ENCODE measurements at places on chromosomes 4 and X.

DNA sequence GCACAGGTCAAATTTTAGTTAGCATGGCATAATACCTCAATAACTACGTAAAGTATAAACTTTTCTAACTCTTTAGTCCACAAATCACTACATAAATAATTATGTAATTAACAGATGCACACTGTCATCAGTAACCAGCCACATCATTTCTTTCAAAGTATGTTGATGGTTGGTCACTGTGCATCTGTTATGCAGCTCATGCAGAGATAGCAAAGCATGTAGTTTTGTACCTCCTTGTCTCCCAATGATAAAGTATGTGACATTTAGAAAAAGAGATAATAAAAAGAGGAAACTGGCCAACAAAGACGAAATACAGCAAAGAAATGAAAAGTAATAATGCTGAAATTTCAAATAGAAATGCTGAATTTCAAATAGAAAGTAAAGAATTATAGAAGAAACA is 2.9 kb downstream of the LAMTOR3 start:
- no peak for DNase-seq

GRCh38 chrX:154481195-154481594 is 2.1 kb upstream of the LAGE3 start:
- no peak for DNase-seq

- no peak for DNase-seq
Observed at GRCh38 chr4:124710015-124710741, 2.4 kb downstream of the ANKRD50 start.

DNA sequence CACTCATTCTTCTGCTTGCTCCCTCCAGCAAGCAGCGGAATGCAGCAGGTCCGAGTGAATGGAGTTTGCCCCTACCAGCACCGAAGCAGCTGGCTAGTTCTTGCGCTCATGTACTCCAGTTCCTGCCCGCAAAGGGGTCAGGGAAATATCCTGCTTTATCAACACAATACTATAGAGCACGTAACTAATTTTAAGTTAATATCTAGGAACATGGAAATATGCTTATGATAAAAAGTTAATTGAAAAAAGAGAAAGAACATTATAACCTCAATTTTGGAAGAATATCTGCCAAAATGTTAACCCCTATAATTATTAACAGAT is 195.6 kb downstream of the SNCA start:
- DNase-seq = no peak

- DNase-seq = no peak
Observed at GRCh38 chr4:170849969-170850368, 760.2 kb upstream of the AADAT start.

DNA sequence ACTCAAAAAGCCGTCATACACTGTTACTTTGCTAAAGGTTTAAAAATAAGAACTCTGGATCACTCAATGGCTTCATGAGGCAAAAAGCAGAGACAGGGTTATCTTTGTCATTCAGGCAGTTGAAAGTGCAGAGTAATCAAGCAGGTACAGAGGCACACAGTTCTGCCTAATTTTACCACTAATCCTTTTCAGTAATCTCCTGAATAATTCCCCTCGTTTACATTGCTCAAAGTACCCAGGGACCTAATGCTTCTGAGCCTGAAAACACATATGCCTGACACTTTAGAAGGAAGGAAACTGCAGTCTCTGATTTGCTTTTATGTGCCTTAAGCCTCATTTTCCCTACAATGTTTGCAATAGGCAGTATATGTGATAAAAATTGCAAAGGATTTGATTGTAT is 71.4 kb upstream of the TRAM1L1 start:
- DNase-seq = no peak

- no peak for DNase-seq
Observed at GRCh38 chr4:91916219-91916618, 387.5 kb upstream of the GRID2 start.

DNA sequence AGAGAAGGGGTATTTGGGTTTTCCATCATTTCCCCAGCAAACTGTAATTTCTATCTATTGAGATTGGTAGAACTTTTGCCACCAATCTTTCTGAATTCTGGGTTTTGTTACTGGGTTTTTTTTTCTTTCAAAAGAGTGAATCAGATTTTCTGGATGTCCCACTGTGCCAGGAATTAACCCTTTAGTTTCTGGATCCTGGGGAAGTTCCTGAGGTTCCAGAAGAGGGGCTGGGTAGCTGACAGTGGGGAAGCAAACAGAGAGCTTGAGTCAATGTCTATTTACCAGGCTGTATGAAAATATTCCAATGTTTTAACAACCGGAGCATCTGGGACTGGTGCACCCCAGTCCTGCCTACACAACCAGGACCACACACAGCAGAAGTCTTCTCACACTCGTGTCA is 25.8 kb upstream of the SOD3 start:
- no peak for DNase-seq

DNA sequence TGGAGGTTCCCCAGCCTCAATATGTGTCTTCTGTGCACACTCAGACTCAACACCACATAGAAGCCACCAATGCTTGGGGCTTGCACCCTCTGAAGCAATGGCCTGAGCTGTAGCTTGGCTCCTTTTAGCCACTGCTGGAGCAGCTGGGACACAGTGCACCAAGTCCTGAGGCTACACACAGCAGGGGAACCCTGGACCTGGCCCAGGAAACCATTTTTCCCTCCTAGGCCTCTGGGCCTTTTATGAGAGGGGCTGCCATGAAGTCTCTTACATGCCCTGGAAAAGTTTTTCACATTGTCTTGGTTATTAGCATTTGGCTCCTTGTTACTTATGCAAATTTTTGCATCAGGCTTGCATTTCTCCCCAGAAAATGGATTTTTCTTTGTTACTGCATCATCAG is 306.2 kb downstream of the CPXCR1 start:
- no peak for DNase-seq

DNA sequence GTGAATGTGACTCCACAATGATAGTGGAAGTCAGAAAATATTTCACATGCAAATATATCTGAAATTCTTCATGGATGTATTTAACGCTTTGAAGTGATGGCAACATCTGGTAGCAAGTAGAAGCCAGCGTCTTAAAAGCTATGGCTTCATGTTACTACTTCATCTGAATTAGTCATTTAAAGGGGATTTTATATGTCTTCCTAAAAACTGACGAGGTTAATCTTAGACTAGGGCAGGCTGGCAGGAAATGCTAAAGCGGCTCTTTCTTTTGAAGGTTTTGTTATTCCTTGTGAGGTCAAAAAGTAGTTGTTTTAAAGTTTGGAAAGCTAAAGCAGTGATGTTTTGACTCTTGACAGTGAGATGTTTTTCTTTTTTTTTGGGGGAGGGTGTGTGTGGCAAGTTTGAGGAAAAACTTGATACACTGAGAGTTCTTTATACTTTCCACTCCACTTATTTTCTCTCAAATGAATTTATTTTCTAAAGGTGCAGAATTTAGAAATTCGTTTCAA is 22.6 kb downstream of the PLS3 start:
- no peak for DNase-seq

- no peak for DNase-seq
Observed at GRCh38 chrX:69759921-69760625, 144.2 kb downstream of the EDA start.

DNA sequence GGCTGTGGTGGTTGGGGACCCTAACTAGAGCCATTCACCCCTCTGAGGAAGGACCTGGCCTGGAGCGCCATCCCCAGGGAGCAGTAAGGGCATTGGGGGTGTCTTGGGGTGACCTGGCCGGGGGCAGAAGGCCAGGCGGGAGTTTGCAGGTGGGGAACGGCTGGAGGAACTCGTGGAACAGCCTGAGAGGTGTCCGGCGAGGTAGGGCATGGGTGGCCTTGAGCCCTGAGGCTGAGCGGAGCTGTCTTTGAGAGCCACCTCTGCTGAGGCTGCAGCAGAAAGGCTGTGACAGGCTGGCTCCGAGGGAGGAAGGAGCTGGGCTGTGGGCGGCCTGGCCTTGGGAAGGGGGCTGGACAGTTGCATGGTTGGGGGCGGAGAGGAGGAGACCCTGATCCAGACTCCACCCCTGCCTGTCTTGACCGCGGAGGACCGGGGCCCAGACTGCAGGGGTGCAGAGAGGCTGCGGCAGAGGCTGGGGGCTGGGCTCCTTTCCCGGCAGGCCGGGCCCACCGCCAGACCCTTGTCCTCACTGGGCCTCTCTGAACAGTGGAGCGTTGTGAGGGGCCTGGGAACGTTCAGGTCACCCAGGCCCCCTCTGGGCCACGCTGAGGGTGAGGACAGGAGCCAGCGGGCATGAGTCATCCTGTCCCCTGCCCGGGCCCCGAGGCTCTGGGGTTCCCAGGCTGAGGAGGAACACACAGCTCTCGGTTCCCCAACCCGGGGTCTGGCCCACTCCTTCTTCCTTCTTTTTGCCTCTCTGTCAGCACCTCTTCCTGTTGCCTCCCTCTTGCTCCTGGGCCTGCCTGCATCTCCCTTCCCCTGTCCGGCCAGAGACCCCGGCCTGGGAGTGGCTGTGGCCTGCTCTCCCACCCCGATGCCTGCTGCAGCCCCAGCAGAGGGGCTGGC is 8.1 kb downstream of the SH3BP2 start:
- peak; percentile 57 for DNase-seq

DNA sequence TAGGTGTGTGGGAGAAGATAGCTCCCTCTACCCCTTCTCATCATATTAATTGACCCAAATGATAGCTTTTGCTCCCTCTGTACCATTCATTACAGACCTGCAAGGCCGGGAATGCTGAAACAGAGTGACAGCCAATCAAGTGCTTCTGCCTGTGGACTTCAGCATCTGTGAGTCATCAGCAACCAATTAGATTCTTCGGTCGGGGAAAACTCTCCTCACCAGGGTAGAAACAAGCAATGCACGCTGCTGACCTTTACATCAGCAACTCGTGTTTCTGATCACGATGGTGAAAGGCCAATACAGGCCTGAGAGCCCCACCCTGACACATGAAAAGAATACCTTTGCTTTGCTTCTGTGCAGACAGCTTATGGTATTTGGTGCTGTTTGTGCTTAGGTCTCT is 347.2 kb upstream of the DDX53 start:
- peak; percentile 6 for DNase-seq

- DNase-seq = no peak
Observed at GRCh38 chr4:1039493-1040343, 28.3 kb downstream of the FGFRL1 start.

DNA sequence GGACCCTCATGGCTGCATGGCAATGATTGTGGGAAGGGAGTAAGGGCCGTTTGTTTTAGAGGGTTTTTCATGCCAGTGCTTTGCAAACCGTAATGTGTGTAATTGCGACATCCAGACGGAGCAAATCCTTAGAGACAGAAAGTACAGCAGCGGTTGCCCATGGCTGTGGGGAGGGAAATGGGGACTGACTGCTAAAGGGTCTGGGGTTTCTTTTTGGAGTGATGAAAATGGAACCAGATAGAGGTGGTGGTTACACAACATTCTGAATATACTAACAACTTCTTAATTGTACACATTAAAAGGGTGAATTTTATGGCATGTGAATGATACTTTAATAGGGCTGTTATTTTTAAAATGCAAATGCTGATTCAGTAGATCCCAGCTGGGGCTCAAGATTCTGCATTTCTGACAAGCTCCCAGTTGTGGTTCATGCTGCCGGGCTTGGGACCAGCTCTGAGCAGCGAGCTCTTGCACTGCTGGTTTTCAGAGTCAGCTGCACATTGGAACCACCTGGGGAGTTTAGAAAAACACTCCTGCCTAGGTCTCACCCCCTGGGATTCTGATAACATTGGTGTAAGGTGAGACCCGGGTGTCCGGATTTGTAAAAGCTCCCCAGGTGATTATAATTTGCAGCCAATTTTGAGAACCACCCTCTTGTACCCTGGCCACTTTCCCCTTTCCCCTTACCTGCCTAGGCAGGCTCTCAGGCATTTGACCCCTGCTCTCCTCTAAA is 47.7 kb downstream of the PRPS1 start:
- DNase-seq = no peak

GRCh38 chrX:110944751-110945675 is 149.4 kb upstream of the CHRDL1 start:
- DNase-seq = peak; percentile 17

DNA sequence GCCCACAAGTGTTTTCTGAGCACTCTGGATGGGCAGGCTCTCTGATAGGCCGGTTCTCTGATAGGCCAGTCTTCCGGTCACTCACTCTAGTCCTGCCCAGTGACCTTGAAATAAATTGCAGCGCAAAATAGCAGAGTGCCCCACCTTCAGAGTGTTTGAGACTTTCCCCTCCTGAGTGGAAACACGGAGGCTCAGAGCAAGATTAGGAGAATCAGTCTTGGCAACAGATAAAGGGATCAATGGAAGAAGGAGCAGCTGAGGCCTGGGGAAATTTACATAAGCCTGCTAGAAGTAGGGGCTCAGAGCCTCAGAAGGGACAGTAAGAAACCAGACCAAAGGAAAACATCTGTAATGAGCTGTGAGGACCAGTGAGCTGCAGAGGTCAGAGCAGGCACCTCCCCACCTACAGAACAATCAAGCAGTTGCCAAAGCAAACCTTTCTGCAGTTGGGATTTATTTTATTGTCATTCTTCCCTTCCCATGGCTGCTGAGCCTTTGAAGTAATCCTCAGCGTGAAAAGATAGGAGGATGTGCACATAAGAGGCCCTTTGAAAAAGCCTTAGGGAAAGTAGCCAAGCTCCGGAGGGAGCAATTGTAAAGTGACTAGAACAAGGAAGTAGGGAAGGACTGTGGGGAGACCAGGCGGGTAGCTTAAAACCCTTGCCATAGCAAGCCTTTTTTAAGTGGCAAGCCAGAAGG is 89.1 kb upstream of the TSPAN5 start:
- peak; percentile 27 for DNase-seq

DNA sequence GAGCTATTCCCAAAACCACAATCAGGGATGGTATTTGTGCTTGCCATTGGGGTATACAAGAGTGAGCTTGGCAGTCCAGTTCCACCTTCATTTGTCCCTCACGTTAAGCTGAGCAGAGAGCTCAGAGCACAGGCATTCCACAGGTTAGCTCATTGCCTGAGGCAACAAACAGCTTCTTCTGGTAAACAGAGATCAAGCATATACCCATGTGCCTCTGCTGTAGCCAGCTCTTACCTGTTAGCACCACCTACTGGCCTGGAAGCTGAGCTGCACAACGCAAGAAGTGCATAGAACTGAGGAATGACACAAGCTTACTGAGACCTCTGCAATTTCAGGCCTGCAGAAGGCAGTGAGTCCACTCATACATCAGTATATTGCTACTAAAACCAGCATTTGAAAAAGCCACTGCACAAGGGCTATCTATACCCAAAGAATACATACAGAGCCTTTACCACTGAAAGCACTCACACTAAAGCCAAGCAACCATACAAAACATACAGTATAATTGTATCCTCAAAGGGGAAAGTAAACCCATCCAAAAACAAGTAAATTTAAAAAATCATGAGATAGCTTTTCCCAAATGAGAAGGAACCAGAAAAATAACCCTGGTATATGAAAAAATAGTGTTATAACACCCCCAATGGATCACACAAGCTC is 258.3 kb upstream of the GABRA2 start:
- peak; percentile 23 for DNase-seq

GRCh38 chrX:40164751-40165150 is 67.0 kb upstream of the BCOR start:
- no peak for DNase-seq

GRCh38 chr4:145945431-145946155 is 7.0 kb upstream of the ZNF827 start:
- DNase-seq = no peak
